ENCODE measurements at places on chromosomes 1 and 21.

- DNase-seq = no peak
These were observed 90.7 kb downstream of the SYT2 start for GRCh38 chr1:202619505-202619904.

DNA sequence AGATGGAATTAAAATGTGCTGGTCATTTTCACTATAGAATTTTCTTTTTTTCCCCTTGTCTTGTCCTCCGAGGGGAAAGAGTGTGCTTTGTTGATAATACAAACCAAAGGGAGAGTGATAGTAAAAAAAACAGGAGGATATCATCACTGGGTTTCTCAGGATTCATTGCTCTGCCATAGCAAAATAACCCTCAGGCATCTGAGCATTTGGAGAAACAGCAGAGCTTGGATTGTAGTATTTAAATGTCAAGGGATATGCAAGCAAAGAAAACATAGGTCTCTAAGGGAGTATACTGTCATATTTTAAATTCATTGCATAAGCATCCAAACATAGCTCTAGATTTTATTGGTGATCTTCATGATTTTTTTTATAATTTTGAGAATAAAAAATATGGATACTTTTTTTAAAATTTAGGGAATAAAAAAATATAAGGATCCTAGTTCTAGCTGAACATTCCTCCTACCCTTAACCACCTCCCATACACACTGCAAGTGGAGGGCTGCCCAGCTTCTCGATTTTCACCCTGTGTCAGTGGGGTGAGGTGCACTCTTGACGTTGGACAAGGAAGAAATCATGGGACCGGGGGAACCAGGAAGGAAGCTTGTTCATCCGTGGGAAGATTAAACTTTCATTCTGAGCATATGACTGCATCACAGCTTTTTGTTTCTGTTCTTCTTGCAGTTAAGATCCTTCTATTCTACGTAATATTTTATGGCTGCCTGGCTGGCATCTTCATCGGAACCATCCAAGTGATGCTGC is 4.4 kb downstream of the ATP1B1 start:
- no peak for DNase-seq

DNA sequence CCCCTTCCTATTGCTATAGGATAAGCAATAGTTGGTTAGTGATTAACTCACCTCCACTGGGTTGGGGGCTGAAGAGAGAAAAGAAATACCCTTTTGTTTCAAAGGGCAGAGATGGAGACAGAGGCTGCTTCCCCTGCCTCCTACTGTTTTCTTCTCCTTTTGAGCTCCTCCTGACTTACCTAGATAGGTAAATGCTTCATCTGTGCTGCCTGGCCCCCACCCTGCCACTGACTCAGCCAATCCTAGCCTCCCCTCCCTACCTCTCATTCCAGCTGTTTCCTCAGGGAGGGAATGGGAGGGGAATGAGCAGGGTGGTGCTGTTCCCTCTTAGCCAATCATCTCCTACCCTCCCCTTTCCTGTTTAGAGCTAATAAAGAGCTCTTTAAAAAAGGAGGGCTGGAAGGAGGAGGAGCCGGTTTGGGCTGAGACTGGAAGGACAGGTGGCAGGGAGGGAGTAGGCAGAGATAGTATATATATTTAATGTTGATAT is at the start of gene C1orf116:
TSS of gene C1orf116 (minus strand) at position 229 of the 490 bp plus-strand sequence. CDS start 5,158 bp downstream, outside the sequence.
- no peak for DNase-seq

DNA sequence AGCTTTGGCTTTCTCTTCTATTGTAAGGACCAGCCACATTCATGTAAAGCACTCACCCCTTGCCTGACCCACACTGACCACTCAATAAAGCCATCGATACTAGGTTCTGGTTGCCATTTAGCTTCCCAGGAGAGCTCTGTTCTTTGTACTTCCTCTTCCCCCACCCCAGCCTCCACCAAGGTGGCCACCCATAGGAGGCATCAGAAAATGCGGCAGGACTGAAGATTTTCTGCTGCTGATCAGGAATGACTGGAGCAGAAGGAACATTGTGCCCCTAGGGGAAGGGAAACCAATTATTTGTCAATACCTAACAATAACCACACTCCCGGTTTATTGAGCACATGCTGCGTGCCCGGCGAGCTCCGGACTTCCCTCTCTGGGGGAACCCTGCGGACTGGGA is 5.2 kb upstream of the SMIM12 start:
- DNase-seq = no peak

- no peak for DNase-seq
These were observed 38.9 kb upstream of the ZBTB18 start for GRCh38 chr1:244012202-244012601.

DNA sequence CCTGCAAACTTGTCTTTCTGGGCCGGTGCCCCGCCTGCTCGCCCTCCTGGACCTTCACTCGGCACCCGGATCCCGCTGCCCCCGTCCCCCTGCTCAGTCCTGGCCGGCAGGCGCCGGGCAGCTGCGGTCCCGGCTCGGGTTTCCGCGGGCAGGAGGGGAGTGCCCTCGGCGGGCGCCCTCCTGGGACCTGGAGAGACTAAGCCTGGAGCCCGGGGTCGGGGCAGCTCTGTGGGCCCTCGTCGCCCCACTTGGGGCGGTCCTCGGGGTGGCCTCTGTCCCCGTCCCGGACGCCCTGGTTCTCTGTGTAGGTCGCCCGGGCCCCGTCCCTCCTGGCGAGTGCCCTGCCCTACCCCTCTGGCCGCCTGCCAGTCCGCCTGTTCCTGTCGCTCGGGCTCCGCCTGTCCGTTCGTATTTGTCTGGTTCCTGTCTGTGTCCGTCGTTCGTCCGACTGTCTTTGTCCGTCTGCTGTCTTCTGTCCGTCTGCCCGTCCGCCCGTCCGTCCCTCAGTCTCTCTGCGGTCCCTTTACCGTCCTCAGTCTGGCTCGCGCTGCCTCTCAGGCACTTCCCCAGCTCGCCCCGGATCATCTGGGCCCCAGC is 490 bp downstream of the SERINC2 start:
- DNase-seq = peak; percentile 12

GRCh38 chr1:208410409-208410808 is 166.2 kb upstream of the PLXNA2 start:
- DNase-seq = no peak

- DNase-seq = no peak
These were observed 979 bp downstream of the PIGM start for GRCh38 chr1:160030657-160031364.

- no peak for DNase-seq
These were observed 21.3 kb upstream of the GNPAT start for GRCh38 chr1:231219422-231220401.

- peak; percentile 26 for DNase-seq
These were observed 25.6 kb downstream of the TOMM20 start for GRCh38 chr1:235102993-235103411.

Measured in CD4-positive, alpha-beta T cell (primary cell).